ENCODE measurements at places on chromosomes 2 and 18. TPM values are rescaled to one million over a fixed set of nuclear protein-coding genes. Genes with fewer than 3 reads are reported as not detected.
A peak's percentile ranks its signal among the peaks of the same experiment; 100 is the strongest.

DNA sequence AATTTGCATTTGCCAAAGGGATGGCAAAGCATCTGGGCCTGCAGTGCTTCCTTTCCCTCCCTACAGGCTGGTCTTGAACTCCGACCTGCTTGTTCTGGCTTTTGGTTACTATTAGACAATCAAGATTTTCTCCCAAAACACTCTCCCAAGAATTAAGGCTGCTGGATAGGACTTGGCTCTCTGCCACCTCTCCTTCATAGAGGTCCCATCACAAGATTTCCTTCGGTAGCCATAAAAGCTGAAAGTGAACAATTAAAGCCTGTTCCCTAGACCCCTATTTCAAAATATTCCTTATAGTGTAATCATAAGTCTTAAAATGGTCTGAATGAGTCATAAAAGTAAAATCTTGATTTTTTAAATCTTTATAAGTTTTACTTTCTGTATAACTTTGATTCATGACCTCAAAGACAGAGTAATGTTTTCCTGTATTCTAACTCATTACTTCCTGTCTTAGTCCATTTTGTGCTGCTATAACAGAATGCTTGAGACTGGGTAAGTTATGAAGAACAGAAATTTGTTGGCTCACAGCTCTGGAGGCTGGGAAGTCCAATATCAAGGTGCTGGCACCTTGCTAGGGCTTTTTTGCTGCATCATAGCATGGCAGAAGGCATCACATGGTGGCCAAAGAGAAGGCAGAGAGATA is 37.8 kb upstream of the TNP1 start:
- no peak for DNase-seq

DNA sequence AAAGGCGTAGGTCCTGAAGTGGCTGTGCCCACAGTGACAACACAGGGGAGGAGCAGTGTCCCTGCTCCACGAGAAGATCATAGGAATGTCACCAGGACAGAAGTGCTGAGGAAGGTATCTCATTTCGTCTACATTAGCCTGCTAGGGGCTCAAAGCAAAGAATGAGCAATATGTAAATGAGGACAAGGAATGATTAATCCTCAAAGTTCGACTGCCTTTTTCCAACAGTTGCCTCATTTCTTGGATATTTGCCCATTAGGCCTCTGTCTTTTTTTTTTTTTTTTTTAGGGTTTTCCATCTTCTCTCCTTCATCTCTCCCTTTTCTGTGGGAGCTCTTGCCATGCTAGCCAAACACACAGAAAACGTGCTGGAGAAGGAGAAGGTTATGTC is 105.2 kb upstream of the ARHGAP28 start:
- DNase-seq, result no peak

GRCh38 chr2:220835583-220835982 is 736.5 kb downstream of the EPHA4 start:
- no peak for DNase-seq

- no peak for DNase-seq
Measured at GRCh38 chr2:51734115-51734514, 702.2 kb upstream of the NRXN1 start.

UGT1A8 gene
- not detected for total RNA-seq

EIF5B gene
- total RNA-seq, result 30.4 TPM

GRCh38 chr2:39994151-39994550 is 215.1 kb upstream of the THUMPD2 start:
- DNase-seq, result no peak

- no peak for DNase-seq
Measured at GRCh38 chr18:58618822-58619595, 9.9 kb downstream of the ALPK2 start.

CENPA gene
- total RNA-seq, result 0.78 TPM

SCN9A gene
- 10.5 TPM for total RNA-seq

SCN3A gene
- 2.1 TPM for total RNA-seq

GRCh38 chr2:206259376-206260187 is 14.9 kb upstream of the ZDBF2 start:
- no peak for DNase-seq

GALNT14 gene
- total RNA-seq, result 0.81 TPM

ZFP36L2 gene
- total RNA-seq, result 139 TPM

- DNase-seq, result no peak
Measured at GRCh38 chr2:160326786-160327185, 126.7 kb upstream of the ITGB6 start.

SCTR gene
- 21.0 TPM for total RNA-seq

PPP1R1C gene
- total RNA-seq, result 5.8 TPM

GRCh38 chr2:23651187-23652080 is 266.5 kb downstream of the KLHL29 start:
- no peak for DNase-seq

TBR1 gene
- total RNA-seq, result not detected

DNA sequence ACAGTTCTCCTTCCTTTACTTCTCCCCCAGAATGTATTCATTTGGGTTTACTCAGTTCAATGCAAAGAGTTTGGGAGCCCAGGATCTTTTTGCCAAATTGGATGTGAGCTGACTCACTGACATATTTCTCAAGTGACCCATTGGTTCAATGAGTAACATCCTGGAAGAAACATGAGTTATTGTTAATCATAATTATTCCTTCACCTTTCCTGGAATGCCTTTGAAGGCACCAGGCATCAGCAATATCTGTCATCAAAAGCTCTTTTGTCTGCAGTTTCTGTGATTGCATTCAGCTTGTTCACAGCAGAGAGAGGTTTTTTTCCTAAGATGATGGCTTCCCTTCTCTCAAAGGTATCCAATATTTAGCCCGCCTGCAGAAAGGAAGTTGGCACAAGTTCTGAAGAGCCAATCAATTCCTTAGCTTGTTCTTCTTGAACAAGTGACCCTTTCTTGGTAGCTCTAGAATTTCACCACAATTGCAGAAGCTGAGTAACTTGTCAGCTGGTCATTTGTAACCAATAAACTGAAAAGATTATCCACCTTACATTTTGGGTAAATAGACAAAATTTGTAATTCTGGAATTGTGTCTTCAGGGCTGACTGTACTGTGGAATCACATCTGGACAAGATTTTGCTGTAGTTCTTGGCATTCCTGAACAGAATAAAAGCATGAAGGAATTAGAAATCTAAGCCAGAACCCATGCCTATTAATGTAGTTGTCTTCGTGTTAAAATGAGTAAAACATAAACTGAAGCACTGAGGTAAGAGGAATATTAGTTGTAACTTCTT is 72.2 kb upstream of the TMEM17 start:
- DNase-seq, result no peak

TWIST2 gene
- 12.2 TPM for total RNA-seq

IL1RL1 gene
- total RNA-seq, result 46.5 TPM

ARPC2 gene
- 357 TPM for total RNA-seq

CAPN14 gene
- 0.26 TPM for total RNA-seq

MAB21L4 gene
- 22.2 TPM for total RNA-seq

MSTN gene
- not detected for total RNA-seq

- DNase-seq, result no peak
Measured at GRCh38 chr2:230267059-230267458, 41.5 kb downstream of the SP140 start.

DNA sequence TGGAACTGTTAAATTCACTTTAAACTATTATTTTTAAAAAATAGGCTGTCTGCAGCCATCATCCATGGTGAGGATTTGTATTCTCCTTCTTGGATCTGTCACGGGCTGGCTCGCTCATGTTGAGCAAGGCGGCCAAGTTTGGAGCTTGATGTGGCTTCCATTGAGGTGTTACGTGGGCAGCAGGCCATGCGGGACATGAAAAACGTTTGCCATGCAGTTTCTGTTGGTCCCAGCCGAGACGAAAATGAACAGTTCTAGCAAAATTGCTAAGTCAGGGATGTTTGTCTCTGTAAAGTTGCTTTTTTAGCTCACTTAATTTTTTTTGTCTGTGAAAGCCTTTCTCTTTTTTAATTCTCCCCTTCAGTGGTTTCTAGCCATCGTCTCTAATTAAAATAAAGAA is 70.2 kb upstream of the MGAT5 start:
- no peak for DNase-seq

CFAP65 gene
- not detected for total RNA-seq

DNA sequence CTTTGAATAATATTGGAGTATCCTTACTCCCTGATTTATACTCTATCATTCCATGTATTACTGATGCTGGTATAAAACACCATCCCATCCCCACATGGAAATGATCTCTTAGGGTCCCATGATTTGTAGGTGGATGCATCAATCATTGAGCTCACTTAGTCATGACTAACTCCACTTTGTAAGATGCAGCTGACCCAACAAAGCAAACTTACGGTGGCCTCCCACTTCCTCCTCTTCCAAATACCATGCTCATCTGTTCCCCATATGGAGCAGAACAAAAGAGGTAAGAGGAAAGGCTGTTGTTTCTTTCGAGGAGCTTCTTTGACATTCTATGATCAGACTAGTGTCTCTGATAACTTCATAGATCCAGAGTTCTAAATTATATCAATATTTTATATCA is 640.2 kb upstream of the SLC39A10 start:
- DNase-seq, result no peak

DNA sequence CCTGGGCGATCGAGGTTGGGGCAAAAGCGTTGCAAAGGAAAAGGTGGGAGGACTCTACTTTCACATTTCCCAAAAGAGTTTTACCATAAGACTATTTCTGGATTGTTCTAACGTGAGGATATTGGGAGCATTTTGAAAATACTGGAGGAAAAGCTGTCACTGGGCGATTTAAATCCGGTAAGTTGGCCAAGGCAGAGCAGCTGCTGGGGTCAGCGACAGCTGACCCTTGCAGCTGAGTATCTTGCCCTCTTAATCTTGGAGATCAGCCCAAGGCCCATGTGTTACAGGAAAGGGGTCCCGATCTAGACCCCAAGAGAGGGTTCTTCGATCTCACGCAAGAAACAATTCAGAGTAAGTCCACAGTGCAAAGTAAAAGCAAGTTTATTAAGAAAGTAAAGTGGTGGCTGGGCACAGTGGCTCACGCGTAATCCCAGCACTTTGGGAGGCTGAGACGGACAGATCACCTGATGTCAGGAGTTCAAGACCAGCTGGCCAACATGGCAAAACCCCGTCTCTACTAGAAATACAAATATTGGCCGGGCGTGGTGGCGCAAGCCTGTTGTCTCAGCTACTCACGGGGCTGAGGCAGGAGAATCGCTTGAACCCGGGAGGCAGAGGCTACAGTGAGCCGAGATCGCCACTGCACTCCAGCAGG is 964 bp upstream of the ST3GAL5 start:
- peak; percentile 78 for DNase-seq

RIT2 gene
- total RNA-seq, result not detected

GRCh38 chr2:89848114-89848513 is 1156.6 kb downstream of the RPIA start:
- no peak for DNase-seq

FEZ2 gene
- total RNA-seq, result 47.1 TPM

DNA sequence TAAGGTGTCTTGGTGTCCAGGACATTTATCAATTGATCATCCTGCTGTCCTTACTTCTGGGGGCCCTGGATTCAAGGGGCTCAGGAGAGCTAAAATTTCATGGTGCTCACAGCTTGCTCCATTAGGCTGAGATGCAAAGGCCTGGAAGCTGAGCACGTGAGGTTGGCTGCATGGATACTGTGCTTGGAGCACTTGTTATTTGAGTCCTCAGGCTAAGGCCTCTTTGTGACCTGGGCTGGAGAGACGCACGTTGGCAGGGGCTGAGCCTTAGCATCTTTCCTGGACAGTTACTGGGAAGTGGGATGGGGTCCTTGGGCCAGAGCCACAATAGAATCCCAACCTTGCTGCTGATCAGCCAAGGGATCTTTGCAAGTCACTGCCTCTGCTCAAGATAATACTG is 151.2 kb upstream of the HS6ST1 start:
- peak; percentile 30 for DNase-seq

GRCh38 chr2:56049233-56049845 is 125.8 kb upstream of the EFEMP1 start:
- no peak for DNase-seq

CYBRD1 gene
- total RNA-seq, result 313 TPM

NEU4 gene
- 0.23 TPM for total RNA-seq

DNA sequence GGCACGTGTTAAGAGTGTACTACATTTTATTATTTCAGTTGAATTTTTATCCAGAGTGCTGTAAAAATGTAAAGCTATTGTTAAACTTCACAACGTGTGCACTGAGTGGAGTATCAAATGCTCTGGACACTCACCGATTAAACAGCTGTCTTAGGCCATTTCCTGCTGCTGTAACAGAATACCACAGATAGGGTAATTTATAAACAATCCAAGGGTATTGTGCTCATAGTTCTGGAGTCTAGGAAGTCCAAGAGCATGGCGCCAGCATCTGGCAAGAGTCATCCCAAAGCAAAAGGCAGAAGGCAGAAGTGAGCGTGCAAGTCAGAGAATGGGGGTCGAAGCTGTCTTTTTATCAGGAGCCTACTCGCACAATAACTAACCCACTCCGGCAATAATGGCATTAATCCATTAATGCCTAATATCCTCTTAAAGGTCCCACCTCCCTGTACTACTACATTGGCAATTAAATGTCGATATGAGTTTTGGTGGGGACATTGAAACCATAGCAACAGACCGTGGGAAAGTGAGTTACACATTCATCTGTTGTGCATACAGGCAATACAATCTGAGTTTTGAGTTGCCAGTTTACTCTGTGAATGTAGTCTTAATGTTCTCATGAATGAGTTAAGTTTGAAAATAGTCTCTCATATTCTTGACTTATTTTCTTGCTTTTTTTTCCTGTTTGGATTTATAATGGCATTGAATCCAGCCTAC is 64.8 kb downstream of the ARMC9 start:
- DNase-seq, result no peak

DNA sequence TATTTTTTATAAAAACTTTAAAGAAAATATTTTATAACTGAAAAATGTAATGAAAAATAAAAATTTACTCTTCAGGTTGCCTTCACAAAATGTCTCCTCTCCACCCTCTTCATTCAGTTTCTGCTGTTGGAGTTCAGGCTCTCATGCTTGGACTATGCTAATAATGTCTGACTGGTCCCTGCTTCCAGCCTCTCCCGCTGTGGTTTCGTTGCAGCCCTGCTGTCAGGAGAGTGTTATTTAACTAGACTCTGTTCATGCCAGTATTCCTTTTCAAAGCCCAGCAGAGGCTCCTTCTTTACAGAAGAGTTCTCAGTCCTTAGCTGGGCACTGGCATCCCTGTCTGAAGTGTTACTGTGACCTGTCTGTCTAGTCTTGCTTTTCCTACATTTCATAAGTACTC is 40.4 kb downstream of the CLIP4 start:
- DNase-seq, result no peak

FBXO48 gene
- total RNA-seq, result 1.8 TPM

SFT2D3 gene
- 7.7 TPM for total RNA-seq

- no peak for DNase-seq
Measured at GRCh38 chr2:9313443-9313842, 106.8 kb downstream of the ASAP2 start.

VIL1 gene
- not detected for total RNA-seq

DNA sequence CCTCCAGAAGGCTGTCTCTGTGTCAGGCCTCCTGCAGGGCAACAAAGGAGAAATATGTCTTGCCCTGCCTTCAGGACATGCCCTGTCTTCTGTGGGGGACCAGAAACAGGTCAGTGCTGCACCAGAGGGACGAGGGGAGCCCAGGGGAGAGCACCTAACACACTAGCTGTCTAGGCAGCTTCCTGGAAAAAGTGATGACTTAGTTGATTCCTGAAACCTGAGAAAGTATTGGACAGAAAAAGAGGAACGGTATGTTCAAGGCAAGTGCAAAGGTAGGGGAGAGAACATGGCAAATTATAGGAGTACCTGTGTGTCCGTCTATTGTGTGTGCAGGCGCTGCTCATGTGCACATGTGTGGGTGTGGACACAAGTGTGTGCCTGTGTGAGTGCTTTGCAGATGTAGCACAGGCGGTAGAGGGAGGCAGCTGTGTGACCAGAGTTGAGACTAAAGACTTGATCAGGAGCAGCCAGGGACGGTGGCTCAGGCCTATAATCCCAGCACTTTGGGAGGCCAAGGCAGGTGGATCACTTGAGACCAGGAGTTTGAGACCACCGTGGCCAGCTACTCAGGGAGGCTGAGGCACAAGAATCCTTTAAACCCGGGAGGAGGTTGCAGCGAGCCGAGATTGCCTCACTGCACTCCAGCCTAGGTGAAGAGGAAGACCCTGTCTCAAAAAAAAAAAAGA is 119.5 kb downstream of the GYPC start:
- DNase-seq, result peak; percentile 51
